ENCODE measurements at places on chromosomes 4 and X.

GRCh38 chr4:80980239-80980638 is 50.3 kb upstream of the BMP3 start:
- DNase-seq = no peak

DNA sequence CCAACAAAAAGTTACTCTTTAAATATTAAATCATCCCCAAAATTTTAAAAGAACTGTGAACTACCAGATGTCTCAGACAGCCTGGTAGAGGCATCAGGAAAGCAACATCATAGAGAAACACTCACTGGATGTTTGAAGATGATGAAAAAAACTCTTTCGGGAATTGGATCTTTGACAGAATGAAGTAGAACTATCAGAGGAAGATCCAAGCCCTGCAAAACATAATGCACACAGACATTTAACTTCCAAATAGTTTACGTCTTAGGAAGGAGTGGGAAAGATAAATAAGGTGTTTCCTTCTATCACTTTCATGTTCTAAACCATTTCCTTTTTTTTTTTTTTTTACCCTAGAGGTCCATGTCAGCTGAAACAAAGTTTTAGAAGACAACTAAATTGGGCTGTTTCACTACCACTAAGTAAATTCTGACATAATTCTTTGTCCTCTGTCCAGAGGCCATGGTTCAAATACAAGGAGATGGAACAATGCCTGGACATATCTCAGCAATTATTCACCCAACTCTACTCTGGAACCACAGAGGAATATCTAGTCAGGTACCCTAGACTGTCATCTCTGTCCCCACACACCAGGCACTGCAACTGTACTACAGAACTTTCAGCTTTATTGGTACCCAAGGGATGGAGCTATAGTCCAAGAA is 217.7 kb upstream of the INTU start:
- no peak for DNase-seq

DNA sequence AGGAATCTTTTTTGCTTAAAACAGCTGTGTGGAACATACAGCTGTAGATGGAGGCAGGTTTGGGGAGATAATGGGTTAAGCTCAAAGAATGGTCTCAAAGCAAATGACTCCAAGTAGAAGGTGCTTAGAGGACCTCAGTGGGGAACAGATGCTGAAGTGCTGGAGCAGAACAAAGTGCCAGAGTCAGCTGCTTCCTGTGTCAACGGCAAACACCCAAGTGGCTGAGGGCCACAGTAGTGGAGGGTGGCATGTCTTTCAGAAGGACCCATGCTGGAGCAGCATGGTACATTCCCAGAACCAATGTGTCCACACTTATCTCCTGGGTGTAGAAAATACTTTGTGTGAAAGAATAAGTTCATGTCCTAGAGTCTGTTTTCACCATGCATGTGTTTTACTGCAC is 197.5 kb downstream of the CCNG2 start:
- no peak for DNase-seq

DNA sequence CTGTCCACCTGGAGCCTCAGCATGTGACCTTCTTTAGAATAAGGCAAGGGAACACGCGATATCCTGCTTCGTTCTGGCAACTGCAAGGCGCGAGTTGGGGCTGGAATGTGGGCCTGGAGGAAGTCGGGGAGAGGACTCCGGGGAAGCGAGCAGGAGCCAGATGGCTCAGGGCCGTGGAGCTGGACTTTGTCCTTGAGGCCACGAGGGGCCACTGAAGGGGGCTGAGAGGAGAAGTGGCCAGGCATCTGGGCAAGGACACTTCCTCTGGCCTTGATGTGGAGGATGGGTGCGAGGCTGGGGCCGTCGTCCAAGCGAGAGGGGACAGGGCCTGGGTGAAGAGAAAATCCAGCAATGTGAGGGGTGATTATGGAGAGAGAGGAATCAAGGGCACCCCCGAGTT is 12.2 kb upstream of the DUSP9 start:
- DNase-seq = no peak

- DNase-seq = no peak
Measured at GRCh38 chr4:133440404-133440803, 291.3 kb downstream of the PCDH10 start.

- DNase-seq = no peak
Measured at GRCh38 chr4:14856062-14856933, 146.0 kb upstream of the CPEB2 start.

- DNase-seq = no peak
Measured at GRCh38 chr4:83124111-83124780, 9.7 kb upstream of the PLAC8 start.

- DNase-seq = no peak
Measured at GRCh38 chr4:183438458-183439113, 5.8 kb upstream of the CDKN2AIP start.

DNA sequence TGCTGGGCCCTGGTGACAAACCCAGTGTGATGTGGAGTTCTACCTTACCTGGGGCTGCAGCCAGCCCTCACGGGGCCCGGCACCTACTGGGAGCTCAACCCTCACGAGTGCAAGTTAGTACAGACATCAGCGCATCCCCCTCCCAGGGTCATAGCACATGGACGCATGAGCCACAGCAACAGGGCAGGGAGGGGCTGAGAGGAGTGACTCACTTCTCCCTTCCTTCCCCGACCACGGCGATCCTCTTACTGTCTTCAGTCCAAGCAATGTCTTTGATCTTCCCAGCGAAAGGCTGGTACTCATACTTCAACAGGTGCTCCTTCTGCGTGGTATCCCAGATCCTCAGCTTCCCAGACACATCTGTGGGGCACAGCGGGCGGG is 17.8 kb downstream of the WDR1 start:
- no peak for DNase-seq

GRCh38 chrX:134692990-134693389 is 34.7 kb upstream of the PLAC1 start:
- no peak for DNase-seq

DNA sequence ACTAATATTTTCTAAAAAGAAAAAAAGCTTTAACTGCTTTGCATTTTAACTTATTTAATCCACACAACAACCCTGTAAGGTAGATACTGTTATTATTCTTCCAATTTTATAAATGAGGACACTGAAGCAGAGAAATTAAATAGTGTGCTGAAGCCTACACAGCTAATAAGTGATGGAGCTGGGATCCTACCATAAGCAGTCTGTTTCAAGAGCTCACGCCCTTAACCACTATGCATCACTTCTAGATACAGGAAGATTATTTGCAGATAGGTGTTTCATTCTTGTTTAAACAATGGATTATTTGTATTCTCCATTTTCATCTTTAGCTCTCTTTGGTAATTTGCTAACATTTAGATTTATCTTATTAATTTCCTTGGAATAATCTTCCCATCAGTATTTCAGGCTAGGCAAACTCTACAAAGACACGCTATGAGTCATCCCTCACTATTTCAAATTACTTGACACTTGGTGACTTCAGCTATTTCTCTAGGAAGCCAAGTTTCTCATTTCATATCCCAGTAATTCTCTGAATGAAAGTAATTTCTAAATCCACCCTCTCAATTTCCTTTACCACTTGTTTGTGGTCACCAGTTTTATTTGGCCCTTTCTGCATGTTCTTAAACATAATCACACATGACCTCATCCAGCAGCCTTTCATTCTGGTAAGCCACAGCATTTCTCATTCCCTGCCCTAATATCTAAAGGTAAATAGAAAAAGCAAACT is 67.3 kb downstream of the ASB9 start:
- DNase-seq = no peak

DNA sequence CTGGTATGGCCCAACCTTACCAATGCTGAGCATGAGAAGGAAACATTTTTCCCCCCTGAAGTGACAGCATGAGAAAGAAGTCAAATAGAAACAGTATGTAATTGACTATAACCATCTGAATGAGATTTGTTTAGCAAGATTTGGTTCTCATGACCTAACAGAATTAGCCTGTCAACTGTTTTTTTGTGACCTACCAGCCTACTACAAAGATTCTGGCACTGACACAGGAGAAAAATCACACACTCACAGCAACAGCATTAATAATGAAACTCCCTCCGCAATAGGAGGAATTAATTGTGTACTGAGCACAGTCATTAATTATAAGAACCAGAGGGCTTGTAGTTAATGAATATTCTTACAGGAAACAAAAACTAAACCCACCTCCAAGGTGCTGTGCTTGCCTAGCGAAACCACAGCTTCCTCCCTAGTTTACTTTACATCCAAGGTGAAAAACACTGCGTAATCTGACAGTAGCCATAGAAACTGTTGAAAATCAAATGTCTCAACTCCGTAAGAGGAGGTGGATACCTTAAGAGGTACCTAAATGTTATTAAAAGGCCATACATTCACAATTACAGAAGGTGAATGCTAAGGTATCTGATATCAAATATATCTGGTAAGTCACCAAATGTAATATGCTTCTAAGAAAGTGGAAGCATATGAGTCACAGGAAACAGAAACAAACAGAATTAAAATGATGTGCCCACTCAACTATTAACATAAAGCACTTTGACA is 34.9 kb downstream of the MMRN1 start:
- no peak for DNase-seq

DNA sequence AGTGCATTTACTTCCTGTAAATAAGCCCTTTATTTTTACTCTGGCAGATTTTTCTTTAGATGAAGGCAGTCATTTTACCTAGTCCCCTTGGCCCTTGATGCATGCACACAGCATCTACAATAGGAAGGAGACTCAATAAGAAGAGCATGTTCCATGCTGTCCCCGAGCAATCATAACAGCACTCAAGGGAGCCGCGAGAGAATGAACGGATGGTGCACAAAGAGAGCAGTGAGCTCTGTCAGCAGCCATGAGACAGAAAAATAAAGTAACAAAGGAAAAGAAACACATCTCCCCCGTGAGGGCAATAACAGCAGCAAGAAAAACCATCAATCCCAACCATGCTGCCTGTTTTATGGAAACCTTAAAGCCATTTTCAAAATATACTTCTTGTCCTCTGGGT is 11.9 kb downstream of the SMIM31 start:
- no peak for DNase-seq

GRCh38 chrX:119648421-119648775 is 42.2 kb upstream of the NKRF start:
- no peak for DNase-seq
